ENCODE measurements at places on chromosomes 1 and 21.
A peak's percentile ranks its signal among the peaks of the same experiment; 100 is the strongest.

GRCh38 chr1:231215681-231216385 is 25.2 kb upstream of the GNPAT start:
- peak; percentile 30 for DNase-seq

DNA sequence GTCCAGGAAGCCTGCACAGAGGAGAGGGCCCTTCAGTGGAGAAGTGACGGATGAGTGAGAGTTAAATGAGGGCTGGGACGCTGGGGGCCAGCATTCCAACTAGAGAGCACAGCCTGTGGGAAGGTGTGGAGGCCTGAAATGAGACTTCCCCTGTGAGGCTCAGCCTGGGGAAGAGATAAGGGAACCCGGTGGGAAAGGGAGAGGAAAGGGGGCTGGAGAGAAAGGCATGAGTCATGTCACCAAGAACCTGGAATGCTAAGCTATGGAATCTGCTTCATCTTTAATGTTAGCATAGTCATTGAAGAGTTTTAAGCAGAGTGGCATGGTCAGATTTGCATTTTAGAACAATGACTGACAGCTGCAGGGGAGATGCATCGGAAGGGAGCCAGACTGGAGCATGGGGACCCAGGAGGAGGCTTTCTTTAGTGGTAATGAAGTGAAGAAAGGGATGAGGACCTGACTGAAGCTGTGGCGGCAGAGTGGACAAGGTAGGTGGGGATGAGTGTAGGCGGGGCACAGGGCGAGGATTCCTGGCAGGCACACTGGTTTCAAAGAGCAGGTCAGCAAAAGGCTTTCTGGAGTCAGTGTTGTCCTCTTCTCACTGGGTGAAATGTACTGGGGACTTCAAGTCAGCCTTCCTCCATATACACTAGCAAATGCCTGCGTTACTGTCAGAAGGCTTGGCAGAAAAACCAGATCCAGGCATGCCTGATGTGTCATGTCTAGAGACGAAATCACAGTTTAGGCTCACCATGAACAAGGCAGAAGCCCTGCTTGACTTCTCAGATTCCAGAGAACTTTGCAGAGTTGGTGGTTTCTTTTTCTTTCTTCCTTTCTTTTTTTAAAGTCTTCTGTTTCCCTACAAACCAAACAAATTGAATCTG is 8.0 kb downstream of the RGL1 start:
- peak; percentile 19 for DNase-seq

- no peak for DNase-seq
Observed at GRCh38 chr1:196427976-196428734, 180.1 kb downstream of the KCNT2 start.

- no peak for DNase-seq
Observed at GRCh38 chr21:38386967-38387366, 111.3 kb downstream of the ERG start.

- no peak for DNase-seq
Observed at GRCh38 chr21:16976193-16976592, 536.6 kb upstream of the CXADR start.

DNA sequence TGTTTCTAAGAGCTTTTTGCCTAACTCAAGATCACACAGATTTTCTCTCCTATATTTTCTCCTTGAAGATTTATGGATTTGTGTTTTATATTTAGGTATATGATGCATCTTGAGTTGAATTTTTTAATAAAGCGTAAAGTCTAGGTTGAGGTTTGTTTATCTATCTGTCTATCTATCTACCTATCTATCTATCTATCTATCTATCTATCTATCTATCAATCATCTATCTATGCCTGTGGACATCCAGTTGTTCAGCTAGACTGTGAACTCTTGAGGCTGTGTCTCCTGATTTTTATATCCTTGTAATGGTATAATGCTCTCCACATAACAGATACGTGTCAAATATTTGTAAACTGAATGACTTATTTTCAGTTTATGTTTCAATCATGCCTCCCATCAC is 120.1 kb downstream of the DNAH14 start:
- no peak for DNase-seq

DNA sequence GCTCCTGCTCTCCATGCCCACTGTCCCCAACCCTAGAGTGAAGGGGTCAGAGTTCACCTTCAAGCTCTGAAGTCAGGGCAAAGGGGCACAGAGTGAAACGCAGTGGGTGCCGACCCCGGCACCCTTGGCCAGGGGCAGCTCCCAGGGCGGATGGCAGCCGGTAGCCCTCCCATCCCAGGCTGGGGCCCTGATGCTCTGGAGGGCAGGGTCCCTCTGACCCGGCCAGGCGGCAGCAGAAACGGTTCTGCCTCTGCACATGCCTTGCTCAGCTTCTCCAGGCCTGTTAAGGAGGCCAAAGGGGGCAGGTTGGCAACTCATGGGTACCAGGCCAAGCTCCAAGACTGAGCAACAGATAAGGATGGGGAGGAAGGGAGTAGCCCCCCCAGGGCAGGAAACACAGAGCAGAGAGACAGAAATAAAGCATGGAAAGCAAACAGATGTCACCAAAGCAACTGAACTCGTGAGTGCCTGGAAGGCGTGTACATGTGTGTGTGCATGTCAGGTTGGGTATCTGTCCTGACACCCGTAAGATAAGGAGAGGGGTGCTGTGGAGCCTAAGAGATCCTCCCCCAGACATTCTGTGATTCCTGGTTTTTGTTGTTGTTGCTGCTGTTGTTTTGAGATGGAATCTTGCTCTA is 112.3 kb upstream of the IFFO2 start:
- DNase-seq = peak; percentile 56

GRCh38 chr1:45275054-45275453 is 51.6 kb upstream of the HPDL start:
- peak; percentile 22 for DNase-seq

GRCh38 chr1:181514298-181515290 is 31.3 kb downstream of the CACNA1E start:
- no peak for DNase-seq

- peak; percentile 17 for DNase-seq
Observed at GRCh38 chr21:46113497-46114176, 15.7 kb downstream of the COL6A2 start.

Measured in H7 (cell line).